ENCODE measurements at places on chromosomes 3 and 15.

DNA sequence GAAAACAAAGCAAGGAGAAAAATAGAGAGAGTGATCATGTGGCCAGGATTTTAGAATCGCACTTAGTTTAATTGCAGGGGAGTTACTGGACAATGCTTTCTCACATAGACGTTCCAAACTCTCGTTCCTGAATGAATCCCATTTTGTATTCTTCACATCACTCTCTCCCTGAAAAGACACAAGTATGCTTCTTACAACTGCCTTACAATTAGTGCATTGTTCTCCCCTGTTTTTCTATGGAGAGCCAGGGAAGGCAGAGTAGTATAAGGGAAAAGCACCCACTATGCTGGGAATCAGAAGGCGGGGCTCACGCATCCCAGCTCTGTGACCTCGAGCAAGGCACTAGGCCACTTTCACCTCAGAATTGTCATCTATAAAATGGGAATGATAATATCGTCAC is 14.4 kb downstream of the TMOD2 start:
- DNase-seq, result no peak
- H3K4me1 ChIP-seq, result no peaks in the 10 kb centered on the region
- H3K36me3 ChIP-seq, result no peaks in the 10 kb centered on the region
- no peak overlapping the region for H3K27ac ChIP-seq
- H3K27me3 ChIP-seq, result no peaks in the 10 kb centered on the region
- H3K4me3 ChIP-seq, result no peak overlapping the region

- no peak overlapping the region for H3K27ac ChIP-seq
- no peaks in the 10 kb centered on the region for H3K4me1 ChIP-seq
- DNase-seq, result peak; percentile 62
- H3K4me3 ChIP-seq, result no peak overlapping the region
Observed at GRCh38 chr3:28317438-28318022, 31.0 kb upstream of the ZCWPW2 start.

DNA sequence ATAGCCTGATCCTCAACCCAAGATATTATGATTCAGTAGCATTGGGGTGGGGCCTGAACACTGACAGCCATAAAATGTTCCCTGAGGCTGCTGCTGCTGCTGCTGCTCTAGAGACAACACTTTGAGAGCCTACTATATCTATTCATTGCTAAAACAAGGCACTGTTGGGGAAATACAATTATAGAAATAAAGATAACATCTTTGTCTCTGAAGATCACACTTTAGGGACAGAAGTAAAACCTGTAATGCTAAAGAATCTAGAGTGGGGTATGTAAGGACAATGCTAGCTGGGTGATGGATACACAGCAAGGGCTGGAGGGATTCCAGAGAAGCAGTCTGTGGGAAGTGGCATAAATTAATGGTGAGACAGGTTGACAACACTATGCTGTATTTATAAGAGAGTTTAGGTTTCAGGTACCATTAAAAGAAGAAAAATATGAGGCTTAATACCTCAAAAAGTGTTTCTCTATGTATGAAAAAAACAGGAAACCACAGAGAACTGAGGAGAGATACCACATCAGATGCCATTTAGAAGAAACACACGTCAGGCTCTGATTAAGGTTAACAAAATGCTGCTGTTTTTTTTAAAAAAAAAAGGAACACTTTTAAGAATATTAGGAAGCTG is 115.9 kb downstream of the CBLB start:
- H3K36me3 ChIP-seq, result no peaks in the 10 kb centered on the region
- H3K4me1 ChIP-seq, result no peaks in the 10 kb centered on the region
- peak; percentile 27 for DNase-seq
- H3K27me3 ChIP-seq, result no peaks in the 10 kb centered on the region
- no peak overlapping the region for H3K4me3 ChIP-seq
- no peak overlapping the region for H3K27ac ChIP-seq

GRCh38 chr3:5002174-5002870 is 23.1 kb downstream of the BHLHE40 start:
- peak overlapping the region; percentile 68 for H3K27ac ChIP-seq
- peak; percentile 96 for DNase-seq
- peaks cover 23% of the 10 kb centered on the region for H3K4me1 ChIP-seq
- H3K36me3 ChIP-seq, result no peaks in the 10 kb centered on the region
- H3K4me3 ChIP-seq, result no peak overlapping the region
- no peaks in the 10 kb centered on the region for H3K27me3 ChIP-seq

- H3K36me3 ChIP-seq, result no peaks in the 10 kb centered on the region
- no peak overlapping the region for H3K27ac ChIP-seq
- peaks cover 3% of the 10 kb centered on the region for H3K4me1 ChIP-seq
- DNase-seq, result no peak
Observed at GRCh38 chr3:78736863-78737262, 1030.9 kb downstream of the ROBO1 start.

- H3K4me3 ChIP-seq, result no peak overlapping the region
- DNase-seq, result no peak
- H3K27ac ChIP-seq, result no peak overlapping the region
- H3K4me1 ChIP-seq, result no peaks in the 10 kb centered on the region
- no peaks in the 10 kb centered on the region for H3K27me3 ChIP-seq
Observed at GRCh38 chr3:174444391-174444790, 414.7 kb upstream of the NAALADL2 start.

DNA sequence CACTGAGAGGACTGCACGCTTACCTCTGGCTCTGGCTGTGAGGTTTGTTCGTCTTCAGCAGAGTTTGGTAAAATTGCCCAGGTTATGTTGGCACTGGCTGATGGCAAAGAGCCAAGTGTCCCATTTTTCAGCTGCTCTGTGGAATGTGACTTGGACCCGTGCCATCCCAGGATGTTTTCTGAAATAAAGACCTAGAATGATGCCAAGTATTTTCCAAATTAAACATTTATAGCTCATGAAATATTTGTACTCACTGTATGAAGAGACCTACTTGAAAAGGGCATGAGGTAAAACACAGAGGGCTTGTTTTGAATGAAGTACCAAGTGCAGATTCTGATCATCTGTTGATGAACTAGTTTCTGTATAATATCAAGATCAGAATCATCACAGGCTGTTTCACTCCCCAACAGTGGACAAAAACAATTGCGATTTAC is 200.5 kb downstream of the STT3B start:
- H3K27me3 ChIP-seq, result no peaks in the 10 kb centered on the region
- no peak overlapping the region for H3K4me3 ChIP-seq
- H3K36me3 ChIP-seq, result no peaks in the 10 kb centered on the region

DNA sequence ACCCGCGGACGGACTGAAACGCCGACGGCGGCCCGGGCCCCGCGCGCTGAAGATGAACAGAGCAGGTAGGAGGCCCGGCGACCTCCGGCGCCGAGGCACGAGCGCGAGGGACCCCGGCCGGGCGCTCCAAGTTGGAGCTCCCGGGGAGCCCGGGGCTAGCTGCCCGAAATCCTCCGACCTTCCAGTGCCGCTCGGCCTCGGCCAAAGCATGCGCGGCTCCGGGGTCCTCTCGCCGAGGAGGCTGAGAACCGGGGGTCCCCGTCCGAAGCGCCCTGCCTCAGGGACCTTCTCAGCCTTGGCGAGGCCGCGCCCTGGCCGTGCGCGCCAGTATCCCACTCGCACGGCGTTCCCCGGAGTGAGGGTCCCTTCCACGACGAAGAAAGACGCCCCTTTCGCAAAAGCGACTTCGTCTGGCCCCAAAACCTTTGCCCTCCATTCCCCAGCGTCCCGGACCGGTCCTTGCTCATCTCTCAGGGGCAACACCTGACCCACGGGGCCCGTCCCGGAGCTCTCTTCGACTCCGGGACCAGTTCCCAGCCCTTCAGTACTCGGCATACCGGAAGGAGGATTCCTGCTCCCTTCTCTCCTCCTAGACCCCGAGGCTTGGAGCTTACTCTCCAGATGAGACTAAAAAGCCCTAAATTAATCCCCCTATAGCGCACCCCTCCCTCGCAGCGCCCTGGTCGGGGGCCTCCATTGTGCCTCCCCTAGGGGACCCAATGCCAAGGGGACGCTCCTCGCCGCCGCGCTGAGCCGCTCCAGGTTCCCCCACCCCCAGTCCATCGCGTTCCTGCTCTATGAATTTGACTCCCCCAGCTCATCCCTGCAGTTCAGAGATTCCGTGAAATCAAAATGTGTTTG is 7.7 kb upstream of the FGD5 start:
- peak; percentile 58 for DNase-seq
- peak overlapping the region; percentile 55 for H3K4me3 ChIP-seq
- H3K27me3 ChIP-seq, result no peaks in the 10 kb centered on the region
- H3K36me3 ChIP-seq, result no peaks in the 10 kb centered on the region

DNA sequence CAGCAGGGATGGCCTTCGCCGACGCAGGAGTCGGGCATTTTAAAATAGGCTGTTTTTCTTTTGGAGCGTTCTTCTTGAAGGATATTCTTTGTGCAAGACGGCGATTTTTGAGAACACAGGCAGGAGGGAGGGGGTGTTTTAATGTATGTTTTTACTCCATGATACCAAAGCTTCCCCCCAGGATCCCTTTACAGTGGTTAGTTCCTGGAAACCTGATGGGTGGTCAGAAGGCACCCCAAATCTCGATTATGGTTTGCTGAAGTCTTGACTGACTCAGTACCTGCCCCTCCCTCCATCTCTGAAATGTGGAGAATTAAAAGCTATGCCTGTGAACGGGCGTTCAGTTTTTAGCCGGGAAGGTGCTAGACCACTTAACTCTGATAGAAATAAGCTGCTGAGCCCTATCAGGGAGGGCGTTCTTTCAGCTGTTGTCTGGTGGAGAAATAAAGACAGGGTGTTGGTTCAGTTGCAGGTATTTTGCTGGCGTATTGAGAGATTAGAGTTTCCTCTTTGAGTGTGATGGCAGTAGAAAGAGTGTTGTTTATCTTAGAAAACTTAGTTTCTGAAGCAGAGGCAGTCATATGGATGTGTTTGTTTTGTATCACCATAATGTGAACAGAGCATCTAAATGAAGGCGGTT is 3.4 kb downstream of the IGF1R start:
- no peaks in the 10 kb centered on the region for H3K36me3 ChIP-seq
- peak; percentile 85 for DNase-seq
- H3K4me3 ChIP-seq, result peak overlapping the region; percentile 66
- no peaks in the 10 kb centered on the region for H3K27me3 ChIP-seq

- H3K27ac ChIP-seq, result no peak overlapping the region
- no peaks in the 10 kb centered on the region for H3K4me1 ChIP-seq
- no peaks in the 10 kb centered on the region for H3K36me3 ChIP-seq
- no peak for DNase-seq
- H3K4me3 ChIP-seq, result no peak overlapping the region
Observed at GRCh38 chr15:65307978-65308377, 3.5 kb downstream of the RNU5B-1 start.

- peaks cover 12% of the 10 kb centered on the region for H3K4me1 ChIP-seq
- no peak overlapping the region for H3K4me3 ChIP-seq
- no peaks in the 10 kb centered on the region for H3K36me3 ChIP-seq
Observed at GRCh38 chr3:18238746-18239331, 186.3 kb downstream of the SATB1 start.

DNA sequence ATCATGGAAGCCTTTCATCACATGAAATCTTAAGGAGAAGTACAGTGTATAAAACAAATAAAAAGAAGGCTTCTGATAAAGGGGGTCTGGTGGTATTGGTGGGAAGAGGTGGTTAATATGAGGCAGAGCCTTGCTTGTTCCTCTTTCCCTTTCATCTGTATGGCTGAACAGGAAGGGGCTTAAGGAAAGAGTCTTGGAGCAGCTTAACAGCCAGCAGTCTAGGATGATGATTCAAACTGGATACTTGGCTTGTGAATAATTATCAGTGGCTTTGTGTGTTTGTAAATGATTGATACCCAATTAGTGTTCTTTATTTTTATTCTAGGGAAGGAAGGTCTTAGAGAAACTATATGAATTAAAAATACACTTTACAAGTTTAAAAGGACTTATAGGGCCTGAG is 29.1 kb upstream of the TCAIM start:
- DNase-seq, result no peak
- H3K27ac ChIP-seq, result no peak overlapping the region
- no peaks in the 10 kb centered on the region for H3K4me1 ChIP-seq
- no peak overlapping the region for H3K4me3 ChIP-seq
- H3K36me3 ChIP-seq, result no peaks in the 10 kb centered on the region
- no peaks in the 10 kb centered on the region for H3K27me3 ChIP-seq

- H3K36me3 ChIP-seq, result no peaks in the 10 kb centered on the region
- no peaks in the 10 kb centered on the region for H3K27me3 ChIP-seq
- DNase-seq, result no peak
- H3K27ac ChIP-seq, result no peak overlapping the region
- H3K4me3 ChIP-seq, result no peak overlapping the region
Observed at GRCh38 chr3:45776611-45777010, 19.7 kb downstream of the SLC6A20 start.

DNA sequence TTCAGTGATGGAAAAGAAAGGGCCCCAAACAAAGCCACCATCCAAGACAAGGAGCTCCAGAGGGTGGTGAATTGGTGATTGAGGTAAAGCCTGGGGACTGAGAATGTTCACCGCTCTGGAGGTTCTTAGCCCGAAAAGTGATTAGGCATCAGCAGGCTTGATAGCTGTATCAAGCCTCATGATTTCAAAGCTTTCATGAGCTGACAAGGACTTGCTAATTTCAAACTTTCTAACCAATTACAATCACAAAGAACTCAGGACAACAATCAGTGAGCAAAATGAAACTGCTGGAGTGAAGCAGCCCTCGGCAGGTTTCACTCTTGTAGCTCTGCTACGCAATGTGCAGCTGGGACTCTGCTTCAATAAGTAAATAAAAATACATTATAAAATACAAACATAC is 391.3 kb downstream of the TIGIT start:
- DNase-seq, result no peak
- H3K27me3 ChIP-seq, result no peaks in the 10 kb centered on the region
- no peaks in the 10 kb centered on the region for H3K4me1 ChIP-seq
- no peak overlapping the region for H3K27ac ChIP-seq

GRCh38 chr15:60399931-60400330 is 2.1 kb upstream of the ANXA2 start:
- H3K27ac ChIP-seq, result no peak overlapping the region
- peaks cover 6% of the 10 kb centered on the region for H3K36me3 ChIP-seq
- no peaks in the 10 kb centered on the region for H3K27me3 ChIP-seq
- H3K4me1 ChIP-seq, result peaks cover 6% of the 10 kb centered on the region
- H3K4me3 ChIP-seq, result no peak overlapping the region

GRCh38 chr3:141511361-141511760 is 24.5 kb downstream of the RASA2 start:
- no peaks in the 10 kb centered on the region for H3K4me1 ChIP-seq
- H3K36me3 ChIP-seq, result no peaks in the 10 kb centered on the region
- no peak for DNase-seq
- H3K27ac ChIP-seq, result no peak overlapping the region

GRCh38 chr3:47002171-47003055 is 22.9 kb downstream of the NBEAL2 start:
- H3K36me3 ChIP-seq, result no peaks in the 10 kb centered on the region
- H3K4me1 ChIP-seq, result no peaks in the 10 kb centered on the region
- no peaks in the 10 kb centered on the region for H3K27me3 ChIP-seq
- peak; percentile 67 for DNase-seq
- H3K27ac ChIP-seq, result no peak overlapping the region

GRCh38 chr3:161644891-161645635 is 148.5 kb downstream of the OTOL1 start:
- H3K4me3 ChIP-seq, result no peak overlapping the region
- no peaks in the 10 kb centered on the region for H3K27me3 ChIP-seq
- DNase-seq, result no peak
- no peaks in the 10 kb centered on the region for H3K4me1 ChIP-seq
